ENCODE measurements at places on chromosomes 6 and 20.

- DNase-seq: no peak
These were observed 111.2 kb upstream of the SIM1 start for GRCh38 chr6:100575921-100576320.

- DNase-seq: no peak
These were observed 122.5 kb upstream of the BMP2 start for GRCh38 chr20:6644813-6645628.

- peak; percentile 57 for DNase-seq
These were observed 8.4 kb downstream of the IRF4 start for GRCh38 chr6:399785-400534.

DNA sequence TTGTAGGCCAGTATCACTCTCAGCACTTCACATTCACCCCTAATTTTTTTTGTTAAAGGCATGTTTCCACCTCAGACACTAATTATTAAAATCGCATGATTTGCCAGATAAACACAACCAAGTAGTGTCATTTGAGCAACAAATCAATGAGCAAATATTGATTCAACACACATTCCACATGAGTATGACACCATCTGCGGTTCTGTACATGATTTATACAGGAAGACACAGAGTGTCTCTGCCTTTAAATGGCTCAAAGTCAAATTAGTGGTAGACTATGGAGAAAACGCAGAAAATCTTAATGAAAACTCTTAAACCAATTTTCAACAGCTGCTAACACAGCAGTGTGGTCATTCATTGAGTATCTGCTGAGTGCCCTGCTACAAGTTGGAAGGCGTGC, 300.2 kb downstream of the SOX4 start:
- DNase-seq: no peak

GRCh38 chr6:45982280-45983036, 33.2 kb downstream of the CLIC5 start:
- no peak for DNase-seq

GRCh38 chr6:28330041-28330440, 5.9 kb downstream of the ZSCAN31 start:
- DNase-seq: no peak

DNA sequence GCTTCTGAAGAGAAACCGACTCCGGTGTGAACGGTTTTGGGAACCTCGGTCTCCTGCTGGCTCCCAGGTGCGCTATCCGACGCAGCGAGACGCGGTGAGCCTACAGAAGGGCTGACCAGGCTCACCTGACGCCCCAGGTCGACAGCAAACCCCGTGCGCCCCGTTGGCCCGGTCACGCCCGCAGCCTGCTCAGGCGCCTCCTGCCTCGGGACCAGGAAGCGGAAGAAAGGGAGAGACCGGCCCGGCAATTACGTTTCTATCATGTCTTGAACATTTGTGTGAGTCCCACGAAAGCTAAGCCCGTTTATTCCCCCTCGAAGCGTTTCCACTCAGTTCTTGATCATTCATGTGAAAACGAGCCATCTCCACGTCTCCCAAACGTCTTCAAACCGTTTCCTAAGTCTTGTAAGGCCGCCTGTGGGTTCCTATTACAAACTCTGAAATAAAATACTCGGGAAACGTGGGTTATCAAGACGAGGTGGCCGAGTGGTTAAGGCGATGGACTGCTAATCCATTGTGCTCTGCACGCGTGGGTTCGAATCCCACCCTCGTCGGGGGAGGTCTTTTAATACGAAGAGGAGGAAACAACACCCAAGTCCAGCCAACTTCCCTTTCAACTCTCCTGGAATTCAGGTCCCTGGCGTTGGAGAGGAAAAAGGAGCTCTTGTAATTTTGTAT, 150.5 kb upstream of the PRSS16 start:
- no peak for DNase-seq

GRCh38 chr6:138225953-138226352, 7.7 kb upstream of the PBOV1 start:
- DNase-seq: no peak

- no peak for DNase-seq
These were observed 622.3 kb upstream of the ARID1B start for GRCh38 chr6:156154896-156155295.

DNA sequence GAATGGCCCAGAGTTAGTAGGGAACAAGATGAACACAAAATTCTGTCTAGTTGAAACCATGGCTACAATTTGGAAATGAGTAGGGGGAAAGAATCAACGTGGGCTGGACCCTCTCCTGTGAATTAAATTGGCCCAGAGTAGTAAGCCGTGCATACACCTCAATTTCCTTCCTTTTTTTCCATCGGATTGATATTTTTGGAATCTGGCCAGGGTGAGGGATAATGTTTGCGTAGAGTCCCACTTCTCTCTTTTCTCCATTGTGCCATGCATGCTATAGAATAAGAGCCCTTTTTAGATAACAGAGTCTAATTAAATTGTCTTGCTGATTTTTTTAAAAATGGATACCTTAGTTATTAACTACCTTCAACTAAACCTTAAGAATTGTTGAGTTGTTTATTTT, 35.2 kb downstream of the XRN2 start:
- DNase-seq: no peak

- DNase-seq: no peak
These were observed at the start of gene C6orf15 for GRCh38 chr6:31112478-31112877. C6orf15 (minus strand) TSS chr6:31112575; CDS start chr6:31112555, 20 bp downstream.

GRCh38 chr20:48686238-48687116, 141.3 kb downstream of the PREX1 start:
- no peak for DNase-seq

- no peak for DNase-seq
These were observed 125.1 kb upstream of the SOX4 start for GRCh38 chr6:21468461-21468860.

- DNase-seq: no peak
These were observed 2.9 kb downstream of the FOXP4 start for GRCh38 chr6:41548841-41549642.

DNA sequence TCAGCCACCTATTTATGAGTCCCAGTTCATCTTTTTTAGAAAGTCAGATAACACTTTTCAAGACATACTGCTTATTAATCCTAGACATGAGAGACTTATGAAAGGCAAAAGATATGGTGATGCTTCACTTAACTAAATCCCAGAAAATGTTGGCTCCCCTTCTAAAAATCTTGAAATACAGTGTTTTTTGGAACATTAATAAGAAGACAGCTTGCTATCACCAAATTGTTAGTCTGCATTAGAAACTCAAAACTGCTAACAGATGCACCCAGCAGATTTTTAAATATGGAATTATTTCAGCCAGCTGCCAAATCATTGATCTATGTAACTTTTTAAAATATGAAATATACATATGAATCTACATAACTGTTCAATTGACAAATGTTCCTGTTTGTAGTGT, 108.6 kb upstream of the TIAM2 start:
- no peak for DNase-seq

- no peak for DNase-seq
These were observed 197.6 kb upstream of the CITED2 start for GRCh38 chr6:139572001-139572400.

DNA sequence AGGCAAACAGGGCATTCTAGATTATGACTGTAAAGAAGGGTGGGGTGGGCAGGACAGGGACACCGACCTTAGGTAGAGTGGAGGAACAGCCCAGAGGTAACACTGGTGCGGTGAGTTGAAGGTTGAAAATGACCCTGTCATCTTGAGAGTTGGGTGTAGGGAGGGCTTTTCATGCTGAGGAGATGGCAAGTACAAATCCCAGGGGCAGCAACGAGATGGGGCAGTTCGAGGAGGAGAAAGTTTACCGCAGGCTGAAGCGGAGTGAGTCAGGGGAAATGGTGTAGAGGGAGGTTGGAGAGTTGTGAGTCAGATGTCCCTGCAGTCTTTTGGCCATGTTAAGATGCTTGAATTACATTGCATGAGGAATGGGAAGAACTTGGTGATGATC, 101.1 kb downstream of the HIVEP1 start:
- DNase-seq: no peak

GRCh38 chr6:134689177-134689576, 260.7 kb downstream of the ALDH8A1 start:
- DNase-seq: no peak

- DNase-seq: no peak
These were observed 51.7 kb downstream of the MYH7B start for GRCh38 chr20:35007413-35007812.

- DNase-seq: no peak
These were observed 116.6 kb downstream of the PLCB4 start for GRCh38 chr20:9185511-9185910.

DNA sequence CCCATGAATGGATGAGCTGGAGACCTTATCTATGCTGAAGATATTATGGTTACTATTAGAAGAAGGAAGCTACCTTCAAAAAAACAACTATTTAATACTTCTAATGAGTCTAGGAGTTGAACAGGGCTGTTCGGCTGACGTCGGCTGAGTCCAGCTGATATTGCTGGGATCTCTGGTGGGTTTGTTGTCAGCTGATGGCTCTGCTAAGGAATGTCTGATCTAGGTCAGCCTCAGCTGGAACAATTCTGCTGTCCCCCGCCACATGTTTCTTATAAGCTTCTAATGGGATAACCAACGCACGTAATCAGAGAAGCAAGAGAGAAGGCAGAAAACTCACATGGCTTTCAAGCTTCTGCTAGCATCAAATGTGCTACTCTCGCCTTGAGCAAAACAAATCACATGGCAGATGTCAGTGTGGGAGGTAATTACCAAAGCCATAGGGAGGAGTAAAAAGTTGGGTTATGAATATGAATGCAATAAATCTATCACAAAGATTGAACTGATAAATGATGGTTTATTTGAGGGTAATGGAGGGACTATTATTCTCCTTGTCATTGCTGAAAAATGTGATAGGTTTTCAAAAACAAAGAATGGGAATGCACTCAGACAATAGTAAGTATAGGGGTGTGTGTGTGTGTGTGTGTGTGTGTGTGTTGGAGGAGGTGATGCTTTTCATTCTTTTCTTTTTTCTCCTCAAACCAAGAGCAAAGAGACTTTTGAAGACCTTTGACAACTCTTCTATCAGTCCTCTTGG, 71.5 kb downstream of the BTBD3 start:
- no peak for DNase-seq

- no peak for DNase-seq
These were observed 92.7 kb upstream of the CD93 start for GRCh38 chr20:23178806-23179205.

DNA sequence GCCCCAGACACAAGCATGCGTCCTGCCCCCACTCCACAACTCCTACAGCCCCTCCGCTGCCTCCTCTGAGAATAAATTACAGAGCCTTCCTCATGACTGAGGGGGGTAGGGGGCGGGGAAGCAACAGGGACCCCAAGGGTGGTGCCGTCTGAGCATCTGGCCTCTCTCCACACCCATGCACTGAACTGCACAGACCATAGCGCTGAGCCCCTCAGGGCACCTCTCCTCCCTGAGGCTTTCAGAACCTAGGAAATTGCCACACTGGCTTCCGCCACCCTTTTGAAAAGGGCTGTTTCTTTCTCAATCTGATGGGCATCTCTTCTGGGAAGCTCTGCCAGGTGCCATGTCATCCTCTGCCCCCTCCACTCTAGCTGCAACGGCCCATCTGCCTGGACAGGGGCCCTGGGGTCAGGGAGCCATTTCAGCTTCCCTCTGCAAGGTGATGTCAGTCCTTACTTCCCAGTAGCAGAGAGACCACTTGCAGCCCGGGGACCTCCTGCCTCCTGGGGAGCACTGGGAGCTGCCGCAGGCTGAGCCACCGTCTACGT, 2.5 kb downstream of the CST7 start:
- DNase-seq: no peak

DNA sequence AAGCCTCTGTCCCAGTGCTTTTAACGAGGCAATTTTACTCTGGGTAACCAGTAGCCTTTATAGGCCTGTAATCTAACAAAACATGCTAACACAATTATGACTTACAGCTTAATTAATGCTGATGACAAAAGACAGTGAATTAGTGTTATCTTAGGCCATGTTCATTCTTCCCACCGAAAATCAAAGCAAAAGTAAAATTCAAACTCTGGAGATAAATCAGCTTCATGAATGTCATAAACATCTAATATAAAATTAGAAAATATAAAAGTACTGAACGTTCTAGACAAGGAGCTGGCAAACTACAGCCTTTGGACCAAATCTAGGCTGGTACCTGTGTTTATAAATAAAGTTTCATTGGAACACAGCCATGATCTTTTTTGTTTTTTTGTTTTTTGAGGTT, 18.6 kb upstream of the COL21A1 start:
- no peak for DNase-seq

GRCh38 chr6:134309227-134309626, 8.7 kb downstream of the SGK1 start:
- no peak for DNase-seq

DNA sequence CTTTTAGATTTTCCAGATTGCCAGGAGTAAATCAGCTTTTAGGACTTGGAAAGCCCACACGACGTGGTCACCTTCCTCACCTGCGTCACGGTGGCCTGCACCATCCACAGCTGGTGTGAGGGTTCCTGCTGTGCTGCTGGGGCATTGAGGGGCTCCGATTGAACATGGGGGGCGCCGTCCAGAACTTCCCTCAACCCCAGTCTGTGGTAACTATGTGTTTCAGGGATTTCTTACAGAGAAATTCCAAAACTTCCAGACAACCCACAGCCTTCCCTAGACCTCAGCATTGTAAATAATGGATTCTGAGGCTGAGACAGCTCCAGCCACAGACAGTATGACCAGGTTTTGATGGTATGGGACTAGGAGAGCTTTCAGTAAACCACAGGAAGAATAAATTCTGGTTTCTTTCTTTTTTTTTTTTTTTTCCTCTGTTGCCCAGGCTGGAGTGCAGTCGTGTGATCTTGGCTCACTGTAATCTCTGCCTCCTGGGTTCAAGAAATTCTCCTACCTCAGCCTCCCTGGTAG, 46.7 kb upstream of the IRF4 start:
- no peak for DNase-seq
